ENCODE measurements at places on chromosomes 4 and X.

GRCh38 chr4:57211131-57211530 lies 100.9 kb upstream of the IGFBP7 start:
- DNase-seq, result no peak

GRCh38 chr4:100894339-100894870 lies 376.6 kb upstream of the EMCN start:
- no peak for DNase-seq

GRCh38 chrX:145817331-145818185 lies at the start of gene SLITRK2:
TSS of gene SLITRK2 (plus strand) at chrX:145817829. CDS start at chrX:145822426, 4,597 bp downstream.
- DNase-seq, result no peak

DNA sequence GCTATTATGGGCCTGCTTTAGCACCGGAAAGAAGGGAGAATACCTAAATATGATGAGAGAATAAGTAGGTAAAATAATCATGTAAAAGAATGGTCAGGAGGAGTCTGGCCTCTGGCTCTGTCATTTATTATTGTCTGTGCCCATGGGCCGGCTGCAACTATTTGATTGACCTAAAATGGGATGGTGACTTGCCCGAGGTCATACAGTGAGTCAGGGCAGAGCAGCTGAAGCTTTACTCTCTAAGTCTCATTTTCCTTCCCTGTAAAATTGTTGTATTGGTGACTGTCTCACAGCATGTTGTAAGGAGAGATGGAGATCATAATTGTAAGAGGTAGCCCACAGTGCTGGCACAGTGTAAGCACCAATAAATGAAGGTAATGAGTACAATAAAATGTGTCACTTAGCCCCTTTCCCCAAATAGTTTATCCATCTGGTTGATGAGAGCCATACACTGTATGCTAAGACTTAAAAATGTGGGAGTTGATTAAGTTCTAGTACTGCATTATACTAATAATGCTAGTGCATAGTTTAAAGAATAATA lies 39.6 kb downstream of the RUFY3 start:
- no peak for DNase-seq

DNA sequence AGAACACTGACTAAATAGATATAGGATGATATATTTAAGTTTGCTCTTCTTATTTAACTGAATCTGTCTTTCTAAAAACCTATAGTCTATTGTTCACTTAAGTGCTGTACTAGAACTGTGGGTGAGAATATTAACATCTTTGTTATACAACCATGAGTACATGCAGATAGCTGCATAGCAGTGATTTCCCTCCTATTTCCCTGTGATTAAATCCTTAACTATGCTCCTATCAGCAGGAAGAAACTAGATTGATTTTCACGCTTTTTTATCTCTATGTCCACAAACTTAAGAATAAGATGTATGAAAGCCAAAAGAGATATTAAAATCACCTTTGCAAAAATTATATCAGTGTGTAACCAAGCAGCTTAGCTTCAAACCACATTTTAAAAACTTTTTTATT lies 11.3 kb upstream of the UGT2A3 start:
- DNase-seq, result no peak

- no peak for DNase-seq
These were observed 53.2 kb downstream of the USO1 start for GRCh38 chr4:75777589-75777988.

- DNase-seq, result no peak
These were observed 67.1 kb downstream of the GPR143 start for GRCh38 chrX:9698576-9698975.

GRCh38 chr4:37793562-37793961 lies 32.9 kb upstream of the PGM2 start:
- DNase-seq, result no peak

DNA sequence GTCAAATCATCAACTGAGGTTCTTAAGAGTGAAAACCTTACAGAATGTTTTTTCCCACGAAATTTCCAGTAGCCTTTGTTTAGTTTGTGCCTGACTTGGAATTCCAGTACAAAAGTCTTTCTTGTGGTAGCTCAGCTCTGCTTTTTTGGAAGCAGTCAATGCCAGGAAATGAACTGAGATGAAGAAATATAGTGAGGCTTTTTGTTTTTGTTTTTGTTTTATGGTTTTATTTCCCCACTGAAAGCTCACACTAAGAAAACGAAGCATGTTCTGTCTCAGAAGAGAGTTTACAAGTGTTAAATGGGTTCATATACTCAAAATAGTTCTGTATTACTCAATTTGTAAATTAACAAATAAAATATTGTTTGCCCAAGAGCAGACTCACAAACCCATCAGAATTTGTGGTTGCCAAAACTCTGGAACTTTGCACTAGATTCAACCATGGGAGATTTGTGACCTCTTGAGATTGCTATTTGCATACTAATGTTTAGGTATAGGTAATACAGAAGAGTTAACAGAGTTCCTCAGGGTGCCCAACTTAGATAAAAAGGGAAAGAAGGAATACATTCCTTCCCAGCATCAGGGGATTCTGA lies 1060.8 kb downstream of the FAT4 start:
- DNase-seq, result no peak

DNA sequence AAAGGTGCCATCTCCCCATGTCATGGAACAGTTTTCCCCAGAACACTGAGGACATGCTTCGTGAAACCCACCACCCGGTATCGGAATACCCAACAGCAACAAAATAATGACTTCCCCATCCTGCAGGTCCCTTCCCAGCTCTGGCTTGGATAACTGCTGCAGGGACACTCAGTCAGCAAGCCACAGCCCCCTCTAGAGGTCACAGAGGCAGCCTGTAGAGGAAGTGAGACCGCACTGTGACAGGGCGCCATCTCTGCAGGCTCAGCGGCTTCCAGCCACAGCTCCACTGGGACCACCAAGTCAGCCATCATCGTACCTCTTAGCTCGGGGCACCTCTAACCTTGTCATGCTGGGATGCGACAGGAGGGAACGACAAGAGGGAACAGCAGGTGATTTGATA lies 315.9 kb downstream of the LDB2 start:
- DNase-seq, result no peak

DNA sequence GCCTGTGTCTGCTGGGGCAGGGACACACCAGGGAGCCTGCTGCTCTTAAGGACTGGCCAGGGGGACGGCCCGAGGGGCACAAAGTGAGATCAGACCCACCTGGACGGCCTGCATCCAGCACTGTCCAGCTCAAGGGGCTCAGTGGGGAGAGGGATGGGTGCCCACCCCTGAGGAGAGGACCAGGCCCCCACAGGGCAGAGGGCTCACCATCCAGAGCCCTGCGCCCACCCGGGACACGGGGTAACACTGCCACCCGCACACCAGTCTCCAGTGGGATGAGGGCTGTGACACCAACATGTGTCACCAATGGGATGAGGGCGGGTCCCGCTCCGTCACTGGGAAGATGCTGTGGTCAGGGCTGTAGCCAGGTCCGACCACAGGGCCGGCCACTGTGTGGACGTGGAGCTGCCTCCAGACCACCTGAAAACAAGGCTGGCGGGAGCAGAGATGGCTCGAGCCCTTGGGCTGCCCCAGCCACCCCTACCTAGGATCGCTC lies 13.2 kb downstream of the DGKQ start:
- no peak for DNase-seq

DNA sequence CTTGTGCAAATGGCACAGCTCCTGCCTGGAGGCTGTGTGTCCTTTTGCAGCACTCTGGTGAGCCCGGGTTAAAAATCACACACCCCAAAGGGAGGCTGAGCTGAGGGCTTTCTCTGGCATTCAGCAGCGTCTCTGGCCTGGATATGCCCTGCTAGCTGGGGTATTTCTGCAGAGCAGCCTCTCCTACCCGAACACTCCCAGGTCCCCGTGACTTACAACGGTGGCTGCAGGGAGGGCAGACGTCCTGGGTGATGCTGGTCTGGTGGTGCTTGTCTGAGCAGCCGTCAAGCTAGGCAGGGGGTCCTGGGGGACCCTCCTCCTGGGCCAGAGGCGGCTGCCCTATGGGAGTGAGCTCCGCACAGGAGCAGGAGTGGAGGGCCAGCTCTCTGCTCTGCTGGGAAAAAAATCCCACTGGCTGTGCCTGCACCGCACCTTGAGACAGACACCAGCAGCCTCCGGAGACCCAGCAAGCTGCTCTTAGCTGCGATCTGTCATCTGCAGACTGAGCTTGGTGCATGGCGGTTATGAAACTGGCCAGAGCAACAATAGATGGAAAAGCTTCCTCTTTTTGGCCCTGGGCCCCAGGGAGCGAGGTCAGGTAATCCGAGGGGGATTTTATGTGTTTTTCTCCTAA lies 41.3 kb upstream of the ASMTL start:
- DNase-seq, result no peak

DNA sequence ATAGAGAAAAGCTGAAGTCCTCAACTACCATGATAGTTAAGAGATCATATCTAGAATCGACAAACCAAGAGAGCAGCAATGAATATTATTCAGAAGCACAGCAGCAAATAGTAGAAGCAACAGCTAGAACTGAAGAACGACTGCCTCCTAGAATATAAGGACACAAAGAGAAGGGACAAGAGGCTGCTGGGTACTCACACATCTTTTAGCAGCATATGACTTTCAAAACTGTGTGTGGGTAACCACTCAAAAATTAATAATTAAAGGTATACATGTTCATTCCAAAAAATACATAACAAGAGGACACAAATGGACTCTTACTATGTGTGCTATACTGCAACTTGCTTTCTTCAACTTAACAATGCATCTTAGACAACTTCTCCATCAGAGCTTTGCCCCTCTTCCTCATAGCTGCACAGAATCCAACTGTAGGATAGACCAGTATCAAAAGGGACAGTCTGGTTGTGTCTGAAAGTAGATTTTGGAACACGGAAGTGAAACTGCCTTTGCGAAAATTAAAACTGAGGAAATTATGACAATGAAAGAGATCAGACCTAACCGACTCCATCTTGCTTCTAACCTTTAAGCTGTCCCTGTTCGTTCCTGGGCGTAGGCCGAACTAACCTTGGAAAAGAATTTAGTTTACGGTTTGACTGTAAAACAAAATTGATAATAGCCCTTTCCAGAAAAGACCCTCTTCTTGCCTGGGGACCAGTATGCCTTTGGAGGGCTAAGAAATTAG lies 125.7 kb downstream of the SH3KBP1 start:
- DNase-seq, result no peak

- no peak for DNase-seq
These were observed 136.4 kb downstream of the MAPK10 start for GRCh38 chr4:86223472-86223871.
